T-helper 2 cell treated with Interferon-gamma antibody and Interleukin-4, amounts not matched to agents 100 ng/mL and 5 ng/mL, for 36 hours (primary cell): ENCODE measurements at places on chromosomes 16 and 17. TPM values are rescaled to one million over a fixed set of nuclear protein-coding genes. Genes with fewer than 3 reads are reported as not detected.

CCDC154 gene
- total RNA-seq, result 1.4 and 2.2 TPM in 2 replicates

SOX8 gene
- total RNA-seq, result 0.11 TPM in 1 of 2 replicates, not detected in the other

CDK3 gene
- 6.7 and 9.8 TPM in 2 replicates for total RNA-seq

PPP1R27 gene
- total RNA-seq, result not detected in 2 replicates

FLYWCH2 gene
- total RNA-seq, result 20.0 and 23.6 TPM in 2 replicates

KCNJ18 gene
- total RNA-seq, result not detected in 2 replicates

CD19 gene
- total RNA-seq, result not detected in 2 replicates

KIF18B gene
- total RNA-seq, result 83.6 and 84.5 TPM in 2 replicates

C16orf96 gene
- 0.05 and 0.16 TPM in 2 replicates for total RNA-seq

KRT12 gene
- total RNA-seq, result not detected in 2 replicates

REXO5 gene
- 10.2 and 11.6 TPM in 2 replicates for total RNA-seq

TLCD1 gene
- 1.7 and 3.2 TPM in 2 replicates for total RNA-seq

C1QL1 gene
- total RNA-seq, result 0.45 and 0.52 TPM in 2 replicates

KCNG4 gene
- not detected in 2 replicates for total RNA-seq

NHLRC4 gene
- total RNA-seq, result 1.4 and 1.5 TPM in 2 replicates

FKBP10 gene
- total RNA-seq, result 0.27 and 0.36 TPM in 2 replicates

KRT24 gene
- not detected in 2 replicates for total RNA-seq

CTRB2 gene
- total RNA-seq, result not detected in 2 replicates

LRRC36 gene
- total RNA-seq, result not detected in 2 replicates

TELO2 gene
- 61.4 and 61.9 TPM in 2 replicates for total RNA-seq

CACNA1G gene
- total RNA-seq, result 0.02 TPM in 1 of 2 replicates, not detected in the other

BCAR1 gene
- not detected in 2 replicates for total RNA-seq

ITGB4 gene
- 0.30 and 1.7 TPM in 2 replicates for total RNA-seq

BEAN1 gene
- total RNA-seq, result not detected in 2 replicates

CFAP119 gene
- 2.3 and 4.4 TPM in 2 replicates for total RNA-seq
